ENCODE measurements at places on chromosomes 1 and 21.
A peak's percentile ranks its signal among the peaks of the same experiment; 100 is the strongest.

GRCh38 chr21:41361786-41362604, at the start of gene MX2:
Gene MX2, plus strand, starts transcription at chr21:41362027. Its CDS starts 14,880 bp downstream, at chr21:41376907.
- peak; percentile 42 for DNase-seq

- no peak for DNase-seq
Observed at GRCh38 chr1:228379666-228380065, 27.0 kb downstream of the TRIM11 start.

DNA sequence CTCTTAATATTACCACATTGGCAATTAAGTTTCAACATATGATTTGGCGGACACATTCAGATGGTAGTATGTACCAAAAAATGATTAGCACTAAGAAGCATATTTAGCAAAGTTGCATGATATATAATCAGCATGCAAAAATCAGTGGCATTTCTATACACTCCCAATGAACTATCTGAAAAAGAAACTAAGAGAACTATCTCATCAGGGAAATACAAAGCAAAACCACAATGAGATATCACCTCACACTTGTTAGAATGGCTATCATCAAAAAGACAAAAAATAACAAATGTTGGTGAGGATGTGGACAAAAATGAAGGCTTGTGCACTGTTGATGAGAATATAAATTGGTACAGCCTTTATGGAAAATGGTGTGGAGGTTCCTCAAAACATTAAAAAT, 31.4 kb upstream of the DENND1B start:
- DNase-seq, result no peak

DNA sequence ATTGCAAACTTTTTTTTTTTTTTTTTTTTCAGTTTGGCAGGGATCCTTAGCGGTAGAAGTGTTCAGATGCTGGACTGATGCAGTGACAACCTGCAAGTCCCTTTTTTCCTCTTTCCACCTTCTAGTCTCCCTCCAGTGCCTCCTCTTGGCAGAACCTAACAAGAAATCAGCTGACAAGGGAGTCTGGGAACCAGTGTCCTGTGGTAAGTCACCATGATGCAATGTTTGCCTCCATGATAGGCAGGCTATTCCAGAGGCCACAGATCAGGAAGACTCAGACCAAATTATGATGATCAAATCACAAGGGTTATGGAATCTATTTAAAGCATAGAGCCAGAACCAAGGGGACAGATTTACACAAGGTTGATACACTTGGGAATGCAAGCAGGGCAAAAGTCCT, 3.0 kb upstream of the CD34 start:
- DNase-seq, result no peak

DNA sequence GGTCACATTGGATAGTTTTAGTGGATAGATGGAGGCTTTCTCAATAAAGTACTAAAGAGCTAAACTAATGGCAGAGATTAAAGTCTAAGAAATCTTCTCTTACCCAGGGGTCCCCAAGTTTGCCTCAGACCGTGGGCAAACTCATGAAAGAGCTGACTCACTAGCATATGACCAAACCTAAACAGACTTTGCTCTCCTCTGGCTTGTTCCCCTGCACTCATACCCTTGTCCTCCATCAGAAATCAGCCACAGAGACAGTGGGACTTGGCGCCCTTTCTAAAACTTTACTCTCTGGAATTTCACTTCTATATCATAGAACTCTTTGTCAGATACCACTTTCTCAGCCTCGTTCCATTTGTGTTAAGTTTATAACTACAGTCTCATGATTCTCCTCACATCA, 17.0 kb upstream of the HSD3B2 start:
- no peak for DNase-seq

GRCh38 chr21:35768187-35768586, 292.1 kb downstream of the SETD4 start:
- DNase-seq, result no peak

DNA sequence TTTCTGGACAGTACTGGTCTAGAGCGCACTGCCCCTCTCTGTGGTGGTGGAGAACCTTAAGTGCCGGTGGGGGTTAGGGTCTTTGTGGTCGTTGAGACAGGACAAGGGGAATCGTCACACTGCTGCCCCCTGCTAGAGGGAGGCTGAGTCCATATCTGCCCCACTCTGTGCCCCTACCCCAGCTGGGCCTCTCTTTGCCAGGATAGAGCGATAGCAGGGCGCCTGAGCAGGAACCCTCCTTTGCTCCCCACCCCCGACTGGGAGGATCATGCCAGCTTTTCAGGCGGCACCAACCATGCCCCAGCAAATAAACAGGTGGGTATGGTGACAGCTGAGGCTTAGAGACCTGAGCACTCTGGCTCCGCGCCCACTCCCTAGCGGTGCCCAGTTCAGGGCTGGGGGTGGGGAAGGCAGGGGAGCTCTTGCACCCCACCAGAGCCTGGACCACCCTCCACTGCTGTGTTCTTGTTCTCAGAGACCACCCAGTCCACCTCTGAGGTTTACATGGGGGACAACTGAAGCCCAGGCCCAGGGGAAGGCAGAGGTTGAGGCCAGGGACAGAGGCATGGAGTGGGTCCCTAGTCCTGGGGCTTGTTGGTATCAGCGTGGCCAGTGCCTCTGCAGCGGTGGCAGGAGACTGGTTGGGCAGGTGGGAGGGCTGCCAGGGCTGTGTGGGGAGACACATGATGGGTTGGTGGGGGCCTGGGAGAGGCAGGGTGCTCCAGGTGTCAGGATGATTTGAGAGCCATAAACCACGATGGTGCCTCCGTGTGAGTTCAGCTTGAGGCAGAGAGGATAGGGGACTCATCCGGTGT, 1.6 kb downstream of the PADI2 start:
- no peak for DNase-seq

GRCh38 chr1:12692967-12693782, 22.7 kb upstream of the AADACL3 start:
- DNase-seq, result no peak

DNA sequence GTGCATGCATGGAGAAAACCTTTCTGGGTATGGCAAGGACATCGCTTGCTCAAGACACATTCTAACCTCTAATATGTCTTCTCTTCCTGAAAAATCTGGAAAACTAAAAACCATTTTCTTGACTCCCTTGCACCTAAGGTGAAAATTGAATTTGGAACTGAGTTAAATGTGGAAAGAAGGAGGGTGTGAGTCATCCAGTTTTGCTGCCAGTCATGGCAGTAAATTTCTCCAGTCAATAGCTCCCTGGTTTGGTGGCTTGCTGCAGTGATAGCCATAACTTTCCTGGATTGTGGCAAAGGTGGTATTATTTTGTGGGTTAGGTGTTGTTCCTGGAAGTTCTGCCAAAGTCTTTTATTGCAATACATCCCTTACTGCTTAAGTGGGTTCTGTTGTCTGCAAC, 2.5 kb downstream of the ZCCHC17 start:
- DNase-seq, result no peak

DNA sequence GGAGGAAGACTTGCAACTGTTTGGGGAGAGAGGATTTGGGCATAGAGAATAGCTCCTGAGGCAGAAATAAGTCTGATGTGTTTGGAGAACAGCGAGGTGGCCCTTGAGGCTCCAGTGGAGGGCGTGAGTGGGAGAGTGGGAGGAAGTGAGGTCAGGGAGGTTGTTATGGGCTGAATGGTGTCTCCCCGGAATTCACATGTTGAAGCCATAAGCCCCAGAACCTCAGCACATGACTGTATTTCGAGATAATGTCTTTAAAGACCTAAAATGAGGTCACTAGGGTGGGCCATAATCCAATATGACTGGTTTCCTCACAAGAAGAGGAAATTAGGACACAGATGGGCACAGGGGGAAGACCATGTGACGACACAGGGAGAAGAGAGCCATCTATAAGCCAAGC, 17.9 kb upstream of the APP start:
- DNase-seq, result no peak

GRCh38 chr1:228848406-228848805, 113.1 kb downstream of the RHOU start:
- DNase-seq, result no peak

DNA sequence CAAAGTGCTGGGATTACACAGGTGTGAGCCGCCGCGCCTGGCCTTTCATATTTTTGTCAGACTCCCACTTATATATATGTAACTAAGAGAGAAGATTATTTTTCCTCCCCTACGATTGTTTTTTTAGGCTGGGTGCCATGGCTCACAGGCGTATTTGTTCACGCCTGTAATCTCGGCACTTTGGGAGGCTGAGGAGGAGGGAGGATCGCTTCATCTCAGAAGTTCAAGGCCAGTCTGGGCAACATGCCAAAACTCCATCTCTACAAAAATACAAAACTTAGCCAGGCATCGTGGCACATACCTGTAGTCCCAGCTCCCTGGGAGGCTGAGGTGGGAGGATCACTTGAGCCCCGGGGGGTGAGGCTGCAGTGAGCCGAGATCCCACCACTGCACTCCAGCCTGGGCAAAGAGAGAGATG, 23.9 kb upstream of the ITLN2 start:
- DNase-seq, result no peak

GRCh38 chr1:223738465-223739365, 26.4 kb downstream of the CAPN2 start:
- no peak for DNase-seq

DNA sequence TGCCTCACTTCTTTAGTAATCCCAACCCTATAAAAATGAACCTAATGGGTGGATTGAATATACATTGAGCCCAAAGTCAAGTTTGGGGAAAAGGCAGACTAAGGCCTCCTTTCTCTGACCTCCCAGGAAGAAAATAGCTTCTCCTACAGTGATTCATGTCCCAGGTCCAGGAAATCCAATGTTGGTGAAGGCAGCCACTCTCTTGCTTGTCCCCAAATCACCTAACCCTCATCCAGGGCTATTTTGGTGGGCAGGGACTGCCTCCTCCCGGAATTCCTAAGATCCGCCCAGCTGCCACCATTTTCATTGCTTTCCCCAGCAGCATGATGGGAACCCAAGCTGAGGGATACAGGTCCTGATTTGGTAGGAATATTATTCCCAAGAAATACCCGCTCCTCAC, 8.4 kb downstream of the MYOG start:
- no peak for DNase-seq

DNA sequence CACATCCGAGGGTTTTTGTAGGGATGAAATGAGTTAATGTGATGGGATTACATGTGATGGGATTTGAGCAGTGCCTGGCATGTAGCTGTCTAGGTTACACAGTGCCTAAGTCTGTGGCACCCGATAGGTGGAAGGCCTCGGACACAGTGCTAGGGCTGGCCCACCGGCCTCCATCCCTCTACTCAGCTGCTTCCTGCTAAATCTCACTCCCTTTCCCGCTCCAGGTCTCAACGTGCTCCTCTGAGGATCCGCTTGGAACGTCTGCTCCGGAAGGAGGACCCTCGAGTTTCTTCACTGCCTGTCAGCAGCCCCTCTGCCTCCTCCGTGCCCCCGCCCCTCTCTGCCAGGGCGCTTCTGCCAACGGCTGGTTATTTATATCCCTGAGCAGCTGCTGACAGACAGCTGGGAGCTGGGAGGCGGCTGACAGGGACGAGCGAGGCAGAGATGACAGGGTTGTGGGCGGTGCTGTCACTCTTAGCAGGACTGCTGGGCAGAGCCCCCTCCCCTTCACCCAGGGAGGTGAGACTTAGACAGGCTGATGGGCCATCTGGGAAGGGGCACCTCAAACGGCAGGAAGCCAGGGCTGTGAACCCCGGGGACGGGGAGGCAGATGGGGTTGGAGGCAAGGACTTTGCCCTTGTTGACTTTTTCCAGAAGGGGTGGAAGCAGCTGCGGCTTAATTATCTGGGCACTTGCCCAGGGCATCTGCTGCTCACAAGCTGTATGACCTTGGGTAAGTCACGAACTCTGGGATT, 26.6 kb upstream of the LRRN2 start:
- no peak for DNase-seq

DNA sequence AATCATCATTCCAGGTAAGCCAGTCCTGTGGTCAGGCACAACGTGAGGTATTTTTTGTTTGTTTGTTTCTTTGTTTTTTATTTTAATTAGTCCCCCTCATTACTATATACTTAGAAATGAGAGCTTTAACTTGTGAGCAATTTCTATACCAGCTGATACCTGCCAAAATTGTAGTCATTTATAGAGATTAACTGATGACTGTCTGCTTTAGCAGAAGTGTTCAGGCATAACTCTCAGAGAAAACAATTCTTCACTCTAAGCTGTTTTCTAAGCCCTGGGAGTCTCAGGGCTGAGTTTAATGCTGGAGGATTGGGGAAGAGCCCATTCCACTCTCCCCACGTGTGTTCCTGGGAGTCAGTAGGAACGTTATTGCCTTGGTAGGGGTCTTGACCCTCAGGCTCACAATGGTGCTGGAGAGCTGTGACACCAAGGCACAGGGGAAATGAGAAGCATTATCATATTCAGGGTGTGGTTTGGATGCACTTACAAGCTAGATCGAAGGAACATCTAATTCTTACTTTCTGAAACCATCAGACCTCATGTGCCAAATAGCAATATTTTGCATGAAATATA, 168.2 kb downstream of the CLIC6 start:
- DNase-seq, result no peak

DNA sequence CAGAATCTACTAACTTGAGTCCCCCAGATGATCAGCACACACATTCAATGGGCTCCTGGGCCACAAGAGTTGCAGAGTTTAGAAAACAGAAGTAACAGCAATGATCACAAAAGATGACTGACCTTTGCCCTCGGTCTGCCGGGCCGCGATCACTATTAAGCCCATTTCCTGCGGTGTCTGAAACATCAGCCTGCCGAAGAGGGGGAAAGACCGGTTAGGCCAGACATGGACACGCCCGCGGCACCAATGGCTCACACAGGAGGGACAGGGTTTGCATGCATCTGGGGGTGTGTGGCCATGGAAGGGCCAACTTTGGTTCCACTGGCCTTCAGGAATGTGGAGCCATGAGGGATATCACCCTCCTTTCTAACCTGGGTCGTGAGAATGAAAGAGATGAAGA, 68.2 kb downstream of the SIM2 start:
- DNase-seq, result no peak

DNA sequence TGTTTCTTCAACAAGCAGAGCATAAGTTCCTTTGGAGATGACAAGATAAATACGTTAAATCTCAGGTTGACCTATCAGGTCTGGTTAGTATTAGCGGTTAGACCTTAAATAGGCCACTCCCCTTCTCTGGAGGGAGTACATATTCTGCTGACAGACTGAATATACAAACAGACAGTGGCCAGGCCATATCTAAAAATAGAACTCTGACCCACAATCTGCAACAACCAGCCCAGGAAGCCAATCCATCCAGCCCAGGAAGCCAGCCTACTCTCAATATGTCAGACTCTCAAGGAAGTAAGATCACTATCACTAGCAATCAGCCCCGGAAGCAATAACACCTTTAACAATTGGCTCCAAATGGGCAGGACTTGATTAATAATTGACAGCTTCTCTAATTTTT, 6.7 kb downstream of the IL20 start:
- DNase-seq, result no peak

DNA sequence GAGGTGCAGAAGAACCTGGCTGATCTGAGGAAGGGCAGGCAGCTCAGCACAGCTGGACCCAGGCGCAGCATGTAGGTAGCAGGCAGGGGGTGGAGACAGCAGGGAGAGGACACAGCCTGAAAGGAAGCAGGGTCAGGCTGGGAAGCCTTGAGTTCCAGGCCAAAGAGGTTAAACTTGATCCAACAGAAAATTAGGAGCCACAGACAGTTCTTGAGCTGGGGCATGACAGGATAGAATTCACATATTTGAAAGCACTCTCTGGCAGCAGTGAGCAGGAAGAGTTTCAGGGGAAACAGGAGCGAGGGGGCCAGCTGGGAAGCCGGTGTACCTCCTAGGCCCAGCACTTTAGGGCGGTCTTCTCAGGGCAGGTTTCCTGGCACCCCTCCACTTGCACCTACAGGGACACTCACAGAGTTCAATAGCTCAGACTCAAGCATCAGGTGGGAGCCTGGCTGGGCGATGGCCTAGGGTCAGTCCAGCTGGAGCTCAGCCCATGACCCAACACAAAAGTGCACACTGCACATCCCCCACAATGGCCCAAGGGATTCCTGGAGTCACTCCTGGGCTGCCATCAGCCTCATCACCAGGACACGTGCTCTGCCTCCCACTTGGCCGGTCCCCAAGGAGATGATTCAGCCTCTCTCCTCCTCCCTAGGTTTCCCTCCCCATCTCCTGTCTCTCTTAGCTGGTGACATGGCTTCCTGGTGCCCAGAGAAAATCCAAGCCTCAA, 22.7 kb downstream of the MATN1 start:
- DNase-seq, result no peak

Data from skin of body (tissue), 3 donors.